ENCODE measurements at places on chromosomes 11 and 22. TPM values are rescaled to one million over a fixed set of nuclear protein-coding genes. Genes with fewer than 3 reads are reported as not detected.

DNA sequence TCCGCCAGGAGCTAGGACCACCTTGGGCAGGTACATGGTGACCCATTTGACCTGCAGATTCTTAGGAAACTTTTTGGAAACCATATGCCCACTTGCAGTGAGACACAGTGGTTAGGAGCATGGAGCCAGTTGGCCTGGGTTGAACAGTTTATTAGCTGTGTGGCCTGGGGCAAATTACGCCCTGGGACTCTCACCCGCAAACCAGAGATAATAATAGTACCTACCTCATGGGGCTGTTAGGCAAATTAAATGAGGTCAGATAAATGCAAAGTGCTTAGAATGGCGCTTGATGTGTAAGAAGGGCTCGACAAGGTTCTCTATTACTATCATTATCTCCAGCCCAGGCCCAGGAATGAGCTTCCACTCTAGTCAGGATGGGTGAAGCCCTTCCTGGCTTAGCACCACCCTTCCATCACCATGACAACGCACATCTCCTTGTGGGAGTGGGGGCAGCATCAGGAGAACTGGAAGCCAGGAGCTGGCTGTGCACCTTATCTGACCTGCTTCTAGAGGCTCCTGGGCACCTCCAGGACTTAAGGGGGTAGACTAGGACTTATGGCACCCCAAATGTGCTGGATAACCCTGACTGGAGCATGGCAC lies 5.1 kb downstream of the SYT12 start:
- no peaks in the 10 kb centered on the region for H3K36me3 ChIP-seq
- no peak overlapping the region for H3K4me3 ChIP-seq
- no peak for DNase-seq
- H3K27ac ChIP-seq = no peak overlapping the region

GRCh38 chr11:24496736-24497725 lies at the start of gene LUZP2:
Gene LUZP2 (plus strand): TSS chr11:24497053.
- no peak within 1 kb of the TSS for H3K4me3 ChIP-seq
- DNase-seq = no peak
- H3K4me1 ChIP-seq = no peaks in the 10 kb centered on the region
- H3K36me3 ChIP-seq = no peaks in the 10 kb centered on the region
- H3K27me3 ChIP-seq = peaks cover 14% of the 10 kb centered on the region

The RIN1 gene
- 1.3 TPM for total RNA-seq

The PHF21B gene
- total RNA-seq = 0.68 TPM

GRCh38 chr11:116225236-116225635 lies 547.6 kb downstream of the BUD13 start:
- no peaks in the 10 kb centered on the region for H3K4me1 ChIP-seq
- H3K27me3 ChIP-seq = no peaks in the 10 kb centered on the region
- H3K4me3 ChIP-seq = no peak overlapping the region
- no peak for DNase-seq
- H3K36me3 ChIP-seq = no peaks in the 10 kb centered on the region

GRCh38 chr11:15215005-15215404 lies 100.3 kb downstream of the INSC start:
- no peaks in the 10 kb centered on the region for H3K4me1 ChIP-seq
- peaks cover 5% of the 10 kb centered on the region for H3K27me3 ChIP-seq
- H3K36me3 ChIP-seq = no peaks in the 10 kb centered on the region
- no peak overlapping the region for H3K27ac ChIP-seq
- H3K4me3 ChIP-seq = no peak overlapping the region
- DNase-seq = no peak

The LUZP2 gene
- not detected for total RNA-seq

The PDGFB gene
- total RNA-seq = 0.18 TPM

GRCh38 chr11:115199481-115200069 lies 304.6 kb downstream of the CADM1 start:
- no peaks in the 10 kb centered on the region for H3K27me3 ChIP-seq
- DNase-seq = no peak
- no peaks in the 10 kb centered on the region for H3K4me1 ChIP-seq

DNA sequence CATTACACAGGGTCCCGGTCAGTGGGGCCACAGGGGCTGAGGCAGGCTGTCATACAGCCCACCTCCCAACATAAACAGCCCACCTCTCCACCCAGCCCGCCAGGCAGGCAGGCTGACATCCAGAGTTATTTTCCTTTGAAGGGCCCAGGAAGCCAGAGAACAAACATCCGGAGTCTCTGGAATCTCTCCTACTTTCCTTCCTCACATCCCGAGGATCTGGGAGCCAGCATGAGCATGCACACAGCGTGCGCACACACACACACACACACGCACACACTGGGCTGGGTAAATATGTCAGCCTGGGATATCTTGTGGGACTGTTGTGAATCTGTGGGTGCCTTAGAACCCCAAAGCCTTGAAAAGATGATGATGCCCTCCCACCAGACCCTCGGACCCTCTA lies 55.4 kb downstream of the PDE2A start:
- H3K27me3 ChIP-seq = peaks cover 23% of the 10 kb centered on the region
- DNase-seq = no peak
- H3K4me1 ChIP-seq = peaks cover 46% of the 10 kb centered on the region
- no peak overlapping the region for H3K4me3 ChIP-seq
- H3K27ac ChIP-seq = no peak overlapping the region

The CLDN5 gene
- total RNA-seq = not detected

The GSTP1 gene
- total RNA-seq = 330 TPM

DNA sequence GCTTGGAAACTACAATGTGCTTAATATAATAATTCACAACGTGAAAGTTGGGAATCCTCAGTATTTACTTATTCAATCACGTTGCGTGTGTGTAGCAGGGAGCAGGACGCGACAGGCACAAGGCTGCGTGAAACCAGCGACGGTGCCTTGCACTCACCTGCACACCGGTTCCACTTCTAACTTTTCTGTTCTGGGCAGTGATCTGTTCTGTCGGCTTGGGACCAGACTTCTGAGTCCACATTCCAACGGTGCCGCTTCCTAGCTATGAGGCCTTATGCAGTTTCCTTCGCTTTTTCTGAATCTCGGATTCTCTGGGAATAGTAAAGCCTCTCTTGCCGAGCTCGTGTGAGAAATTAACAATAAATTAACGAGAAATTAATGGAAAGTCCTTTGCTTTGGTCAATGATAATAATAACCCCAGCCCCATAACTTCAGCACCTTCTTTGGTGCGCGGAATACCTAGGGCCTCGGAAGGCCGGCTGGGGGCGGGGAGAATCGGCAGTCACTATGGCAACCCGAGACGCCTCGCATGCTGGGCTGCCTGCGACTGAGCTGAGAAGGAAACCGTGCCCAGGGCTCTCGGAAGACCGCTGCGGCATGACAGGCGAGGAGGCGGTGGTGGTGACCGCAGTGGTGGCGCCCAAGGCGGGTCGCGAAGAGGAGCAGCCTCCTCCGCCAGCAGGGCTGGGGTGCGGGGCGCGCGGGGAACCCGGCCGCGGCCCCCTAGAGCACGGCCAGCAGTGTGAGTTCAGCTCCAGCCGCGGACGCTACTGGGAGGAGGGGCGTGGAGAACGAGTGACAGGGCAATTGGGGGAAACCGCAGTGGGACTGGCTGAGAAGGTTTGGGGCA lies at the start of gene C11orf97:
Gene C11orf97 (plus strand): TSS at position 530 of the 850 bp plus-strand sequence. CDS start 68 bp downstream, at position 598.
- peaks cover 15% of the 10 kb centered on the region for H3K4me1 ChIP-seq
- no peaks in the 10 kb centered on the region for H3K36me3 ChIP-seq
- peak within 1 kb of the TSS; percentile 66 for H3K4me3 ChIP-seq
- H3K27ac ChIP-seq = no peak within 1 kb of the TSS
